ENCODE measurements at places on chromosomes 6 and 20.

GRCh38 chr6:160305926-160306713, 42.1 kb upstream of the SLC22A3 start:
- DNase-seq: no peak

- no peak for DNase-seq
Measured at GRCh38 chr20:17620371-17621228, 50.7 kb downstream of the DSTN start.

DNA sequence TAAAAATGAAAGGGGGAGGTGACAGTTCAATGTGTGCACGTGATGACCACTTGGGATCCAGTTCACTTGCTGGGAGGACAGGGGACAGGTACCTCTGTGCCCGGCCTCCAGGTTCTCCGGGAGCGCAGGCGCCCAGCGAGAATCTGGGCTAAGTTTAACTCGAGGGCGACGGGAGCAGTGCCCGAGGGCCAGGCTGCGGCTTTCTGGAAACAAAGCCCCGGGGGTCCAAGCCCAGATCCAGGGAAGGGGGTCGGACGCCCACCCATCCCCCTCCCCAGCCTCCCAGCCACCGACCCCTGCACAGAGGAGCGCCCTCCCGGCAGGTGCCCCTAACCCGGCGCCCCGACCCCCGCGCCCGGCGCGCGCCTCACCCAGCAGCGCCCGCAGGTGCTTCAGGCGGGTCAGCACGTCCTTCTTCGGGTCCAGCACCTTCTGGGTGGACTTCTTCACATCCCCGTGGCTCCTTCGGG, 405 bp downstream of the RALGAPA2 start:
- DNase-seq: no peak

- DNase-seq: no peak
Measured at GRCh38 chr6:13280254-13280653, 48.1 kb downstream of the TBC1D7 start.

- DNase-seq: no peak
Measured at GRCh38 chr6:18138906-18139305, 16.0 kb downstream of the TPMT start.

DNA sequence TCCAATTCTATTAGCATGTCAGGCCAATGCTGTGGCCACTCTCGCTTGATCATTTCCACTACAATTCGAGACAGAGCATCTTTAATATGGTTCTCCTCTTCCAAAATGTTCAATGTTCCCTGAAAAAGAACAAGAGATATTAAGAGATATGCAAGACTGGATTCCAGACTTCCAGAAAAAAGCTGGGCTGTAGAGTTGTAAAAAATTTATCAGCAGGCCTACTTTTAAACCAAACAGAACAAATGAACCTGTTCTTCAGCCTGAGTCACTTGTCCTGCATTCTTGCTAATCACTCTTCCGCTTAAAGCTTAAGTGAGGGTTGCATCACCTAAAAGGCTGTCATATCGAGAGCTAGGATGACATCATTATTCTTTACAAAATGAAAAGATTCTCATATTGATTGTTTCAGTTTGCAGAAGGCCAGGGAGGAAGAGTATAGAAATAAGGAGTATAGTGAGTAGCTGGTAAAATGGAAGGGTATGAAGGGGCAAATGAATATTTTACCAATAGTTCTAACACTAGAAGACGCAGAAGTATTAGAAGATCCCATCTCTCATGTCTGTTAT, 4.9 kb downstream of the XPO5 start:
- no peak for DNase-seq

- DNase-seq: peak; percentile 66
Measured at GRCh38 chr20:22584922-22585785, 782 bp upstream of the FOXA2 start.

- DNase-seq: no peak
Measured at GRCh38 chr6:32844839-32845383, 1.1 kb upstream of the PSMB8 start.

DNA sequence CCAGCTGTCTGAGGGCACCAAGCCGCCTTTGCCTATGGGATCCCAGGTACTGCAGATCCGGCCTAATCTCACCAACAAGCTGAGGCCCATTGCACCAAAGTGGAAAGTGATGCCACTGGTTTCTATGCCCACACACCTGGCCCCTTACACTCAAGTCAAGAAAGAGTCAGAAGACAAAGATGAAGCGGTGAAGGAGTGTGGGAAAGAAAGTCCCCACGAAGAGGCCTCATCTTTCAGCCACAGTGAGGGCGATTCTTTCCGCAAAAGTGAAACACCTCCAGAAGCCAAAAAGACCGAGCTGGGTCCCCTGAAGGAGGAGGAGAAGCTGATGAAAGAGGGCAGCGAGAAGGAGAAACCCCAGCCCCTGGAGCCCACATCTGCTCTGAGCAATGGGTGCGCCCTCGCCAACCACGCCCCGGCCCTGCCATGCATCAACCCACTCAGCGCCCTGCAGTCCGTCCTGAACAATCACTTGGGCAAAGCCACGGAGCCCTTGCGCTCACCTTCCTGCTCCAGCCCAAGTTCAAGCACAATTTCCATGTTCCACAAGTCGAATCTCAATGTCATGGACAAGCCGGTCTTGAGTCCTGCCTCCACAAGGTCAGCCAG, 283.0 kb downstream of the TSHZ2 start:
- no peak for DNase-seq

DNA sequence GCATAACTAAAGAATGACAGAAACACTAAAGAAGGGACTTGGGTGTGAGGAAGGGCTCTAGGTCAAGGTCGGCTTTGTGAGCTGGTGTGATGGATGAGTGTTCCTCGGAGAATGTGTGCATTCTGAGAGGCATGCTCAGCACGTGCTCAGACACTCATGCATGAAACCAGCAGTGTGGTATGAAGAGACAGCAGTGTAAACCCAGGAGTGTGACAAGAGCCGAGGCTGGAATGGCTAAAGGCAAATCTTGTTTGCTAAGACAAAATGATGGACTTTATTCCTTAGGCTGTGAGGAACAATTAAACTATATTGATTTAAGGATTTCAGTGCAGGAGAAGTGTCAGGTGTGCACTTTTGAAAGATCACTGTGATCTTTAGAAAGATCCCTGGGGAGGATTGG, 107.4 kb upstream of the MAP7 start:
- no peak for DNase-seq

- no peak for DNase-seq
Measured at GRCh38 chr6:38035478-38035877, 216.0 kb downstream of the ZFAND3 start.

- DNase-seq: no peak
Measured at GRCh38 chr6:47832386-47833100, 50.7 kb downstream of the OPN5 start.

DNA sequence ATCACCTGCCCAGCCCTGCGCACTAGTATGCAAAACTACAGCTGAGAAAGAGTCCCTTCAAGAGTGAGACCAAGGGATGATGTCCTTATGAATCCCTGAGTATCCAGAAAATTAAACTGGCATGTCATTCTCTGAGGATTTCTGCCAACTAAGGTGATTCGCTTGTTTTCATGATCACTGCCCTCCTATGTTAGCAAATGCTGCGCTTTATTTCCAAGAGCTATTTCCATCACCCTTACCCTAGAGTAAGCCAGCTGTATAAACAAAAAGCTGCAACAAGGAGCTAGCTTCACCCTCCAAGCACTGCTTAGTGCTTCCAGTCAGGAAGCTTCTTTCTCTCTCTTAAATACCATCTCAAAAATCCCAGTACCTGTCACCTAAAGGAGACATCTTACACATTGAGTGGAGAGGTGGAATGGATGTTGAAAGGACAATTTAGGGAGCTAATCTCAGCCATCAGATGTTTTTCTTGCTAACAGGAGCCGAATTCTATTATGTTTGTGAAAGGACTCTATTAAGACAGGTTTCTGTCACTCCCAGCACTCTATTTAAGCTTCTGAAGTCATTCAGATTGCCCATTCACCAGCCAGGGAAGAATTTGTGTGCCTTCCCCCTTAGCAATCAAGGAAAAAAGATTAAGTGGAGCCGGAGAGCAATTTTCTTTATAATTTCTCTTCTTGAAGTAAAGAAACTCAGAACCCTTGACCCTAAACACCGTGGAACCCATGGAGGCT, 322.2 kb downstream of the NRN1 start:
- DNase-seq: no peak

GRCh38 chr20:51153867-51154707, 131.2 kb upstream of the KCNG1 start:
- DNase-seq: no peak

DNA sequence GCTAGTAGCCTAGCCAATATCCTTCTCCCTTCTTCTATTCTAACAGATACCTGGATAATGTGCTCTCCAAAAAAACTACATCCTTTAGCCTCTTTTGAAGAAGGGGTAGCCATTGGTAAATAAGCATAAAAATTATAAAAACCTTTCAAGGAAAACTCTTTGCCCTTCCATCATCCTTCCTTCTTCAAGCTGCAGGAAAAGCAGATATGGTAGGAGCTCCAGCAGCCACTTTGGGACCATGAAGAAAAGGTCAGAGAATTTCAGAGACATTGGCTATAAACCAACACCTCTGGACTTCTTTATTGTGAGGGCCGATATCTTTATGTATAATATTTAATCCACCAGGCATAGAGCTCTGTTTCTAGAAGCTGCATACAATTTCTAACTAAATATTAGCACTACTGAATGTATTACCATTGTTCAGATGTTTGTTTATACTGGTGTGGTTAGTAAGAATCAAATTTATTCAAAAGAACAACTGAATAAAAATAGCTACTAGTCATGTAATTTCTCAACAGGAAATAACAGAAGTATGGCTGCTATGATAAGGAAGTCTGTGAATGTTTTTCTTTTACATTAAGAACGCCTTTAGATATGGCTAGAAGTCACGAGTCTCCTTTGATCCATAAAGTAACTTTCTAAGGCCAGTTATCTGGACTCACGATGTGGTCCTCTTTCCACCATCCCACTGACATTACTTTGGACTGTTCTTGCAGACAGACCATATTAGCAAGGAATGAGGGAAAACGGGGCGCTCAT, 32.2 kb downstream of the MYLK4 start:
- no peak for DNase-seq

DNA sequence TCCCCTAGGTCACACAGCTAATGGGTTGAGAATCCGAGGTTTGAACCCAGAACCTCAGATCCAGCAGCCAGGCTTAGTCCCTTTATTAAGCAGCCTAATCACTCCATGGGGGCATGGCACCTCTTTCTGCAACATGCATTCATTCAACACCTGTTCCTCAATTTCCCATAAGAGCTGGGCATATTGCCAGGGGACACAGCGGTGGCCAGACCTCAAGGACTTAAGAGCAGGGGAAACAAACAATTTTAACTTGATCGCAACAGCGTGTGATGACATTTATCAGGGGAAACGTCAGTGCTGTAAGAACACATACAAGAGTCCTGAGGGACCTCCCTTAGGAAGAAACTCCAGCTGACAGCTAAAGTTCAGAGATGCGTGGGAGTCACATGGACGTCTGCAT, 267.4 kb upstream of the CDH4 start:
- DNase-seq: no peak
